Cerebellar nuclear complex (tissue), 1 donor: ENCODE measurements at places on chromosomes 13 and 19.

GRCh38 chr19:34337739-34338138 is 27.3 kb upstream of the GPI start:
- peak; percentile 98 for DNase-seq

DNA sequence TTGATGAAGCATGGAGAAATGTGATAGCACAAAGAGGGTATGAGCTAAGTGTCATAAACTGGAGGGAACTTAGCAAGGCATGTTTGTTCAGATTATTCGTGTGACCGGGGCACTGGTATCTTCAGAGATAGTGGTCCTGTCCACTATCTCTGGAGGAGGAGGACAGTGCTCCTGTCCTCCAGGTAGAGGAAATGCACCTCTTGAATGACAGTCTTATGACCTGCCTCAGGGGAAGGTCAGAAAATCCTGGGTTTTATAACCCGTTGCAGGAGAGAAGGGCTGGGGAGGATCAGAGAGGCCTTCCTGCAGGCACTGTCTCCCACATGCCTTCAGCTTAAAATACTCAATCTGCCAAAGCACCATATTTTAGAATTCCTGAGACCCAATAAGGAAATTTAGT is 213.5 kb upstream of the UBL3 start:
- DNase-seq: no peak

DNA sequence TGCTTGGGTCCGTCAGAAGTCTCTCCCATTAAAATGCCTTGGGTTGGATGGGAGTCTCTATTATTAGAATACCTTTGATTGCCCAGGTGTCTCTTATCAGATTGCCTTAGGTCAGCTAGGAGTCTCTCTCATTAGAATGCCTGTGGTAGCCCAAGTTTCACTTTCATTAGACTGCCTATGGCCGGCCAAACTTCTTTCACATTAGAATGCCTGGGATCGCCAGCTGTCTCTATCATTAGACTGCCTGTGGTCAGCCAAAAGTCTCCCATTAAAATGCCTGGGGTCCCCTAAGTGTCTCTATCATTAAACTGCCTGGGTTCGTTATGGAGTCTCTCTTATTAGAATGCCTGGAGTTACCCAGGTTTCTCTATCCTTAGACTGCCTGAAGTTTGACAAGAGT is 1476.7 kb downstream of the UQCRFS1 start:
- DNase-seq: no peak

DNA sequence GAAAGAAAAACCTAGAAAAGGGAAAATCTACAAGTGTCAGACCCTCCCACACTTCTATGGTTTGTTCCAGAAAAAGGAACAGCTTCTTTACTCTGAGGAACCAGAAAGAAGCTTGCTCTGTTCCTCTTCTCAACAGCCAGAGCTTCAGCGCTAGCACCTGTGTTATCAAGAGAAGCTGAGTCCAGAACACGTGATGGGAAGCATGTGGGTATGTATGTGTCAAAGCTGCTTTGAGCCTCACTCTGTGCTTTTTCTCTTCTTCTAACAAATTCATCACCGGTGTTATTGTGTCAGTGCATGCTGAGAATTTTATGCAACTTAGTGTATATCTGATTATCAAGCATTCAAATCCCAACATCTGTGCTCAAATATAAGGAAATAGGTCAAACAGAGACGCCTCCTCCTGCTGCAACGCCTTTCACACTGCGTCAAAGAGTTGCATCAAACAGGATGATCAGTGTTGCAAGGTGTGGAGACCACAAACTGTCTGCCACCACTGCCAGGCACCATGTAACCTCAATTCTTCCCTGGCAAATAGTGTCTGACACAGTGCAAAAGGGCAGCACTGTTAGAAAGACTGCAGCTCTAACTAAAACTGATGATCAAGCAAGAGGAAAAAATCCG is 83.9 kb downstream of the LRRC63 start:
- DNase-seq: no peak

DNA sequence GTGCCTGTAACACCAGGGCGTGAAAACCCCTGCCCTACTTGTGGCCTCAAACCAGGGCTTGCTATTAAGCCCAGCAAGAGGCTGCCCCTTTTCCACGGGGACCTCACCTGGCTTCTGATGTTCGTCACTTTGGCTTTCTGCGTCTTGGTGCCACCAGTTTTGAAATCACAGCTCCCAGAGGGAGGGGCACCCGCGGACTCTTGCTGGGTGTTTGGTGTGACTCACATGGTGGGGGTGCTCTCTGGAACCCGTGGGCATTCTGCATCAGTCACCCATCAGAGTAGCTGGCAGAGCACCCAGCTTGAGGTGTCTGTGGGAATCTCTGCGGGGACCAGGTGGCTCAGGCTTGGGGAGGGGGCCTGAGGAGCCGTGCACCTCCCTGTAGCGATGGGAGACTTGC is 19.2 kb downstream of the SIPA1L3 start:
- DNase-seq: no peak

DNA sequence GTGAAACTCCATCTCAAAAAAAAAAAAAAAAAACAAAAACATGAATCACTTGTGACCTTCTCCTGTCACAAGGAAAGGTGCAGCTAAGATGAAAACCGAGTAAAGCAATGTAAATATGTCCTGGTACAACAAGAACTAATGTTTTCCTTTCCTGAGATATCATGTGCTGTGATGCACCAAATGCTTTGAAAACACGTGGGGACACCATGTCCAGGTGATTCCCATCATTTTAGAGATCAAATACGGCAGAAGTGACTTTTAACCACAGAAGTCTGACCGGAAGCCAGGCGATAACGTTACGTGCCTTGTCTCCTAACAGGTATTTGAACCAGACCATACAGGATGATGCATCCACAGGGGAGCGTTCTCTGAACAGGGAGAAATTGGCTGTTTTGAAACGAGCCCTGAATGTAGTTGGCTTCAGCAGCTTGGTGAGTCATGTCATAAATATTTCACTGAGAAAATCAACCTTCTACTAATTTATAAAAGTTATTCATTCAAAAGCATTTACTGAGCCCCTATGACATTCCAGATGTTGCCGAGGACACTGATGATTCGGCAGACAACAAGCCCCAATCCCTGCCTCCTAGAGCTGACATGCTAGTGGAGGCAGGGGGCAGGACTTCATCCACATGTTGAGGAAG is 328.1 kb downstream of the MYO16 start:
- DNase-seq: no peak

DNA sequence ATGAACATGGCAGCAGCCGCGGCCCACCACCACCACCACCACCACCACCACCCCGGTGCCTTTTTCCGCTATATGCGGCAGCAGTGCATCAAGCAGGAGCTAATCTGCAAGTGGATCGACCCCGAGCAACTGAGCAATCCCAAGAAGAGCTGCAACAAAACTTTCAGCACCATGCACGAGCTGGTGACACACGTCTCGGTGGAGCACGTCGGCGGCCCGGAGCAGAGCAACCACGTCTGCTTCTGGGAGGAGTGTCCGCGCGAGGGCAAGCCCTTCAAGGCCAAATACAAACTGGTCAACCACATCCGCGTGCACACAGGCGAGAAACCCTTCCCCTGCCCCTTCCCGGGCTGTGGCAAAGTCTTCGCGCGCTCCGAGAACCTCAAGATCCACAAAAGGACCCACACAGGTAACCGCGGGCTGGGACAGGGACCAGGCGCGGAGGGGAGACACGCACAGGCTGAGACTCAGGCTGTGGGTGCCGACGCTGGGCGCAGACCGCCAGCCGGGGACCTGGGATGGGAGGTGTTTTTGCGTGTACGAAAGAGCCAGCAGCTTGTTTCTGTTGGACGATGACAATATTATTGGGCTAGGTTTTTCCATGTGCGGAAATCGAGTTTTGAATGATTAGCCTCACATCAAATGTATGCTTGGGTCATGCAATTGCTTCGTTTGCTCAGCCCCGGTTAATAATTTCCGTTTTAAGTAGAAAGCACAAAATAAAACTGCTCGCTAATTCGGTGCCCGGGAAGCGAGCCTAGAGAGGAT is 1.3 kb downstream of the ZIC2 start:
- no peak for DNase-seq

DNA sequence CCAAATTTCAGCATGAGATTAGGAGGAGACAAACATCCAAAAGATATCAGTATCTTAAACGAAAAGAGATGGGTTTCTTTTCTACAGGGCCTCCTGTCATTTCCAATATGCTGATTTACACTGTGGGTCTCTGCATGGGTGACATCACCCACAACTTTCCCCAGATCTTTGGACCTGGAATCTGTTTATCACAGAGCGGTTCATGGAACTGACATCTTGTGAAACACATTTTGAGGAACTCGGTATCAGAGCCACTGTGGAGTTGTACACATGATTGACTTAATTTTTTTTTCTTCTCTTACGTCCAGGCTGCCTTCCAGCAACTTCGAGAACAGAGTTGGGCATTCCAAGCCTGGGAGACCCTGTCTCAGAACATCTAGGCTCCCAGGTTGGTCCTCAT is 80.2 kb upstream of the SERP2 start:
- DNase-seq: no peak

GRCh38 chr13:73948848-73949529 is 185.2 kb downstream of the KLF12 start:
- no peak for DNase-seq

DNA sequence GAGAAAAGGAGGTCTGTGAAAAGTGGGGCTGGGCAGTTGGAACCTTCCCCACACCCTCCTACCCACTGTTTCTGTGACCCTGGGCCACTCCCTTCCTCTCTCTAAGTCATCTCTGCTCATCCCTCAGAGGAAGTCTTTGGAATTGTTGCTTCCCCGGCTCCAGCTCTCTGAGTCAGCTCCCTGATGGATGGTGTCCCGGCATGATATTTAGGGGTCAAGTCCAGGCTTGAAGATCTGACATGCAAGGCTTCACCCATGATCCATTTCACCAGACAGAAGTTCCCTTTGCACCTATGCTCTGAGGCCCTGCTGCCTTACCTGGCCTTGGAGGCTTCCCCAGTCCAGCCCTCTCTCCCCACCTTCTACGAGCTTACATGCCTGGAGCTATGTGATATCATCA is 13.3 kb downstream of the EXOC3L2 start:
- DNase-seq: no peak

GRCh38 chr13:18954254-18954653 is 227.4 kb downstream of the TUBA3C start:
- no peak for DNase-seq

DNA sequence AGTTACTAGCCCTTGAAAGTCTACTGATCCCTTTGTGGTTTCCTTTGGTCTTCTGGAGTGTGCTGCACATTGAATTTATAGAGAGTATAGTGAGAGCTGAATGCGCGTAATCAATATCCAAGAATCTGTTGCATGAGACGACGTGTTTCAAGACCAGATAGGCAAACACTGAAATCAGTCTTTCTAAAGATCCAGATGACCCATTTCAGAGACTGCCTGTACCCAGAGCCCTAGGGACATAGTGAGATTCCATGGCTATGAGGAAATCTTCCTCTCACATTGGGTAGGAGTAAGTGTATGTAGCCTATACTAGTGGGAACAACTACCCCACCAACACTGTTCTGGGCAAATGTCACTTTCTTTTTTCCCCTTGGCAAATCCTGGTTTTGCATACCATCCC is 48.6 kb downstream of the ARHGAP35 start:
- no peak for DNase-seq

DNA sequence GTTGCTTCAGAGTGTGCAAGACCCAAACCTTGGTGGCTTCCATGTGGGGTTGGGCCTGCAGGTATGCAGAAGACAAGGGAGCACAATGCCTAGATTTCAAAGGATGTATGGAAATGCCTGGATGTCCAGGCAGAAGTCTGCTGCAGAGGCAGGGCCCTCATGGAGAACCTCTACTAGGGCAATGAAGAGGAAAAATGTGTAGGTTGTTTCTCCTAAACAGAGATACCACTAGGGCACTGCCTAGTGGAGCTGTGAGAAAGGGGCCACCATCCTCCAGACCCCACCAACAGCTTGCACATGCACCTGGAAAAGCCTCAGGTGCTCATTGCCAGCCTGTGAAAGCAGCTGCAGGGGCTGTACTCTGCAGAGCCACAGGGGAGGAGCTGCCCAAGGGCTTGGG is 532.6 kb upstream of the GPC6 start:
- no peak for DNase-seq

- DNase-seq: no peak
Measured at GRCh38 chr19:4639531-4640246, 373 bp downstream of the TNFAIP8L1 start.

- no peak for DNase-seq
Measured at GRCh38 chr13:42266473-42266872, 5.5 kb upstream of the AKAP11 start.

- no peak for DNase-seq
Measured at GRCh38 chr19:41753936-41754529, 1.3 kb upstream of the CEACAM6 start.

DNA sequence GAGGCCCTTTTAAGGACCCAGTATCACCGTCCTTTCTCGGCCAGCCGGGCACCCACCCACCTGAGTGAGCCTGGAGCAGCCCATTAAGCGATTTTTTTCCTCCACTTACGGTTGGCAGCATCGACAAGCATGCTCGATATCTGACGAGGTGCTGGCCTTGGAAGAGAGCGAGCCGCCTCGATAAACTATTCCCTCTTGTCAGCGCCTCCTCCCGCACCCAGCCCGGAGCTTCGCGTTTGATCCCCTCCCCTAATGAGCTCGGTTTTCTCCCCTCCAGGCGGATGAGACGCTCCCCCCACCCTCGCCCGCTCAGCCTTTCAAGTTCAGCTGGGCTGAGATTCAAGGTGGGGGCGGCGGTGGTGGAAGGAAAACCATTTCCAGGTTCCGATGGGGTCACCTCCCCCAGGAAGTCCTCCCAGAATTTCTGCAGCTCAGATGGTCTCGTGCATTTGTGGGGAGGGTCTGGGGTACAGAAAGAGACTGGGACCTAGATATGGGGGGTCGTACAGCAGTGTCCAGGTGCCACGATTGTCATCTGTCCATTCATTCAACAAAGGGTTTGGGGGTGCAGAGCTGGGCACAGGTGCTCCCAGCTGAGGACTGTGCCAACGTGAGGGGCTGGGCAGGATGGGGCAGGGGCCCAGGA is 18.9 kb upstream of the ONECUT3 start:
- DNase-seq: no peak

GRCh38 chr13:20787180-20787579 is 13.4 kb upstream of the EEF1AKMT1 start:
- DNase-seq: no peak

- DNase-seq: no peak
Measured at GRCh38 chr13:102589301-102589822, 7.4 kb upstream of the TPP2 start.

GRCh38 chr19:7862413-7862951 is 11.7 kb downstream of the PRR36 start:
- DNase-seq: no peak

DNA sequence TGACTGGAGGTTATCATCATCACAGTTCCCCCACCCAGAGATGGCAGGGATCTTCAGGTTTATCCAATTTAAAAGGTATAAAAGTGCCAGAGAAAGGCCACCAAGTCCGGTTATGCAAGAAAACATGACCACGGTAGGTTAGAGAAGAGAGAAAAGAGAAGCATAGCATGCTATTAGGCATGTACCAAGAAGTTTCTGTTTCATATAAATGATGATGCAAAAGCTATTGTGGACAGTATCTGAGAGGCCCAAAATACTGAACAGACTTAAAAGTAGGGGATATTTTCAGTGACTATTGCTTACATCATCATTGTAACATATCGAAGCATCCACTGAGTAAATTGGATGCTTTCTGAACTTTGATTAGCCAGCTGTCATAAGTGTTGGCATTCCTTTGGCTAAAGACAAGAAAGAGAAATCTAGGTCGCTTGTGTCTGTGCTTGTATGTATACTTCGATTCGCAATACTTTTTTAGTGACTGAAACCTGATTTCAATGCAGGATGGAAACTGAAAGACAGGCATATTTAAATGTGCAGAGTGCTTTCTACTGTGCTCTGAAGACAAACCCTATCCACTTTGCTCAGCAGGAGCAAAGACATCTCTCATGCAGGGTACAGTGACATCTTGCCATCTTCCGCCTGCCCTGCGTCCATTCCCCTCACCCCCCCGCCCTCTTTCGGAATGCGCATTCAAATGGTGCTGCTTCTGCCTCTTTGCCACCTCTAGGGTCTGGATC is 180.3 kb downstream of the SHISA2 start:
- no peak for DNase-seq
